ENCODE measurements at places on chromosomes 16 and 17.

DNA sequence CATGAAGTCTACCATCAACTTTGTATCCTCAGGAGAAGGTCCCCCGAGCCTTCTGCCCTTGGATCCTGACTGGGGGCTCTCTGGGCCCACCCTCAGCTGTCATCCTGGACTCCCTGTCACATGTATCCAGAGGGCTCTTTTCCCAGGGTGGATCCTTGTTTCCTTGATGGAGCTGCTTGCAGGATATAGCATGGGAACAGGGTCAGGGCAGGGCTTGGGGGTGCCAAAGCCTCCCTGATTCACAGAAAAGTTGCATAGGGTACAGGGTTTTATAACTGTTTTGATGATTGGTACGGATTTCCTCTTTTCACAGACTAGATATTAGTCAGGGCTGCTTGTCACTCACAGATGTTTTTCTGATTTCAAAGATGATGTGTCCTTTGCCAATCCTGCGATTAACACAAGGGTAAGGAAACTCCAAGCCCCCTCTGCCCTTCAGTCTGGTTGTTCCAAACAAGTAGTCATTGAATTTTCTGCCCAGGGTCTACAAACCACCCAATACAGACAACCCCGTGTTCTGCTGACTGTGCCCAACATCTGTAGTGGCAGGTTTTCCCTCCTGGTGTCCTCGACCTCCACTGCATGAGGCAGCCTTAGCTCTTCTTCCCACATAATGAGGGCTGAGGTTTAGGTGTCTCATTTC lies 20.6 kb upstream of the SLC35G3 start:
- no peak for DNase-seq

- no peak for DNase-seq
These were observed 9.6 kb downstream of the BANP start for GRCh38 chr16:87960852-87961251.

- no peak for DNase-seq
These were observed 384.5 kb upstream of the SALL1 start for GRCh38 chr16:51535591-51535990.

GRCh38 chr16:6949240-6949639 lies 383.4 kb upstream of the RBFOX1 start:
- DNase-seq, result no peak

GRCh38 chr16:89031715-89032659 lies 55.0 kb upstream of the CBFA2T3 start:
- no peak for DNase-seq

DNA sequence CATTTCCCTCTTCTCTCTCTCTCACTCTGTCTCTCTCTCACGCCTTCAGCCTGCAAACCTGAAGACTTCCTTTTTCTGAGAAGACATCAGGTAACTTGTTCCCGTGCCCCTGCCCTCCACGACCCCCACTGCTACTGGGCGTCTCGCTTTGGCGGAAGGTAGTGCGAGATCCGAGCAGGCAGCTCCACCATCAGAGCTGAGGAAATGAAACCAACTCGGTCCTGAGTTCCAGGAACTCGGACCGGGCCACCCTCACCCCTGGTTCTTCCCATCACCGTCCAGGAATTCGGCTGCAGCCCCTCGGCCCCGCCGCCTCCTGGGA lies 585 bp downstream of the MLKL start:
- no peak for DNase-seq

- no peak for DNase-seq
These were observed 113.1 kb downstream of the SNX29 start for GRCh38 chr16:12089492-12090150.

GRCh38 chr16:55542459-55543082 lies 23.9 kb upstream of the CAPNS2 start:
- no peak for DNase-seq

DNA sequence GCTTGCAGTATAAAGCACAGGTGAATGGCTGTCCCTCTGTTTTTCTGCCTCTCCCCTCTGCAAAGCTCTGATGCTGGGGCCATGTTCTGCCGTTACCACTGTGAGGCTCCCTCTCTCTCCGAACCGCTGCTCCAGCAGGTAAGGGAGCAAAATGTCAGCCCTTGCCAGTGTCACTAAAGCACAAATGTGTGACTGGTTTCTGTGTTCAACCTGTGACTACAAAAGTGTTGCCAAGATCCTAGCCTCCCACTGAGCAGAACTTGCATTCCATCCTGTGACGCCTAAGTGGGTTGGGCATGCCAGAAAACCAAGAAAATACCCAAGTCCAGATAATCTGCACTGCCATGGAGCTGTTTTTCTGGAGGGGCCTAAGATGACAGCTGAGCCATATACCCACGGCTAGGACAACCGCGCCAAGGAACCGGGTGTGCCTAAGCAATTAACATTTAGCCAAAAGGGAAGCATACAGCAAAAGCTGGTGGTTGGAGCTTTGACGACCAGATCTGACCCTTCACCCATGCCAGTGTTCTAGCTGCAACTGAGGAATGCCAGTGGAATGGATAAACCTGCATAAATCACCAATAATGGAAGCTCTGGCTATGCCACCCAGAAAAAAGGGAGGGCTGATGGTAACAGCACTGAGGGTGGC lies 35.0 kb downstream of the PSME3IP1 start:
- no peak for DNase-seq

GRCh38 chr16:51151435-51151960 lies 428 bp upstream of the SALL1 start:
- DNase-seq, result no peak

GRCh38 chr16:72620348-72620747 lies 427.6 kb downstream of the ZFHX3 start:
- no peak for DNase-seq

GRCh38 chr16:56617212-56618085 lies 8.1 kb upstream of the MT1E start:
- no peak for DNase-seq

GRCh38 chr17:2749058-2749783 lies at the start of gene CCDC92B:
CCDC92B (minus strand) TSS chr17:2749652; CDS start chr17:2735145, 14,507 bp downstream.
- DNase-seq, result no peak

DNA sequence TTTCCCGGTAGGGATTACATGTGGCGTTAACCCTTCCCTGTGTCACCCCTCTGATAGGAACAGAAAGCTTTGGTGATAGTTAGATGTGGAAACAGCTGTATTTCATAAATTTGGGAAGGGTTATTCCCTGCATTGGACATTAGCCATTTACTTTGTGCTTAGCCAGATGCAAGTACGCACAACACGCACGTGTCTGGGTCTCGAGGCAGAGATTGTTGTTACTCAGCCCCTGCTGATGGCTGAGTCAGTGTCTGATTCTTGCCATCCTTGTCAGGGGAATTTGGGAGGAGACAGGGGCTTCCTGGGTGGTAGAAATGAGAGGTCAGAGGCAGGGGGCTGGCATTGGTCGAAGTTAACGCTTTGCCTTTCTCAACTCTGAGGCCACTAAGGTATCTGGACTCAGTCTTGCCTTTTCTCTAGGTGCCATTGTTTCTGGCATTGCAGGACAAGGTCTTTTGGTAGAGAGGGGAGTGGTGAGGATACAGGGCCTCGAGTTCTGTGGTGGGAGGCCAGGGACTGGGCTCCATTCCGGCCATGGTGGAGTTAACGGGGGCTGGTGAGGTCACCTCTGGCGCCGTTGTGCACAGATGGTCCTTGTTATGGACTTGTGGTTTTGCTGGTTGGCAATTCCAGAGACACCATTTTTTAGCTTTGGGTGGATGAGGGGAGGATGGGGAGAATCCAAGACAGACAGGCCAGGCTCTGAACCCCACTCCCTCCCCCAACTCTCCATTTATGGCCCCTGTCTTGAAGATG lies 8.2 kb downstream of the MMP2 start:
- DNase-seq, result no peak

DNA sequence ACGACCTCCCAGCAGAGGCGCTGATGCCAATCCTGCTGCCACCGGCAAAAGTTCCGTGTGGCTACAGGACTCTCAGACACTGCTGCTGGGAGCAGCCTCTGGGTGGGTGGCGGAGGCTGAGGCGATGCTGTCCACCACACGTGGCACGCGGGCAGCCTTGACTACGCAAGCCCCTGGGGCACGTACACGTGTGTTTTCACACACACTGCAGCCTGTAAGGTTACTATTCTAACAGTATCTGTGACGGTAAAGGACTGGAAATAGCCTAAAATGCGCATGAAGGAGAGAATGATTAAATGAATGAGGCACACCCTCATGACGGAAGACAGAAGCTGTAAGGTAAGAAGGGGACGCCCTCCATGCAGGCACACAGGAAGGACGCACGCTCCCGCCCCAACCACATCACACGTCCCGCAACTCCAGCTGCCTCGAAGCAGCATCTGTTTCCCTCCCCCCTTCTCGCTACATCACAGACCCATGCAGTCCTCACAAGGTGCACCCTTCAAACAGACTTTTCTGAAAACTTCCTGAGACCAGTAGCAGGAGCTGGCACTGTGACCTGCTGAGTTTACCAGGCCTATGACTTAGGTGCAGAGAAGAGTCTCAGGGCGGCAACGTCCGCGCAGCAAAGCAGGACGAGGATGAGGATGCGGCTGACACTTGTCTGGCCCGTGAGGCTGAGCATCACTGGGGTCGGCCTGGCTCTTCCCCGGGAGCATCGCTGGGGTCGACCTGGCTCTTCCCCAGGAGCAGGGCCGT lies 28.7 kb upstream of the FASN start:
- DNase-seq, result no peak
